ENCODE measurements at places on chromosomes 4 and X.

GRCh38 chr4:45897946-45898585 is 225.8 kb downstream of the GABRG1 start:
- DNase-seq, result no peak

- DNase-seq, result no peak
Measured at GRCh38 chr4:74431113-74431826, 13.7 kb upstream of the AREG start.

DNA sequence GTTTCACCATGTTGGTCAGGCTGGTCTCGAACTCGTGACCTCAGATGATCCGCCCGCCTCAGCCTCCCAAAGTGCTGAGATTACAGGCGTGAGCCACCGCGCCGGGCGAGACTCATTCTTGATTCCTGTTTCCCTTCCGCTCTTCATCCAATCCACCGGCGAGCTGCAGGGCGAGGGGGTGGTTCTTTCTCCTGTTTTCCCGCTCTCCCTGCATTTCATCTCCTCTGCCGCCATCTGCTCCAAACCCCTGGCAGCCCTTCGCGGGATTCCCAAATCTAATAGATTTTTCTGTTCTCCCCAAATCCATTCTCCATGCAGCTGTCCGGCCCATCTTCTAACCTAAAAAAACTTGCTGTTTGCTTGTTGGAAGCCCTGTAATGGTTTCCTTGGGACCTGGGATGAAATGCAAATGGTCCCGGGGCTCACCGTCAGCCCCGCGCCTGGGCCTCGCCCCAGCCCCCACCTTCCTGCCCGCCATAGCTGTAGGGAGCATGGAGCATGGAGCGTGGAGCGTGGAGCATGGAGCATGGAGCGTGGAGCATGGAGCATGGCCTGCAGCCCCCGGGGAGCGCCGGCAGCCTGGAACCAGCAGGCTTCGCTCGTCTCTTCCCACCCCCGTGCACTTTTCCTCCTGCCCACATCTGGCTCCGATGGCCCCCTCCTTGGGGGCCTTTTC is 1.1 kb downstream of the ZFP42 start:
- DNase-seq, result no peak

DNA sequence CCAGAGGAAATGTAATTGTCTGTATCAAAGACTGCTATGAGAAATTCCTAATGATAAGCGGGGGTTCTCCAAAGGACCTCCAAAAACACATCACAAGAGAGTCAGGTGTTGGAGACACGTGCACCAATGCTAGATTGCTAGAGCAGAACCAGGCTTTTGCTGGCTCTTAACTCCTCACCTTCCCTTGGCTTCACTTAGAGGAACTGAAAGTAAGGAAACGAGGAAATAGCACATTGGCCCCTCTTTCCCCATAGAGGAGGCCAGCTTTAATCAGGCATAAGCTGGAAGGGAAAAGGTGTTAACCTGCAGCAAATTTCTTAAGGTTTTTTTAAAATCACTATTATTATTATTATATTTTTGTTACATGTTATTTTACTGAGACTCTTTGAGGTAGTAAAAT is 13.6 kb downstream of the OTC start:
- no peak for DNase-seq

DNA sequence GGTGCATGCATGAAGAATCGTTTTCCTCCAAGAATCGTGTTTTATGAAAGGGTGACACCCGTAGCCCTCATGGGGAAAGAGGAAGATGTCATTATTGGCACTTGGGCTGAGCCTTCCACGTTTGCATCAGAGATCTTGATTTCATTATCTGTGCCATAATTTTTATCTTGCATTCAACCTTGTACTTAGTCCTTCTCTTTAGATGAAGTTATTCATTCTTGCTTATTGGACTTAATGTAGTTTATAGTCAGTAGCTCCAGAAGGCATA is 66.8 kb downstream of the GAB1 start:
- no peak for DNase-seq

GRCh38 chr4:109616243-109616642 is 56.2 kb downstream of the MCUB start:
- DNase-seq, result no peak

DNA sequence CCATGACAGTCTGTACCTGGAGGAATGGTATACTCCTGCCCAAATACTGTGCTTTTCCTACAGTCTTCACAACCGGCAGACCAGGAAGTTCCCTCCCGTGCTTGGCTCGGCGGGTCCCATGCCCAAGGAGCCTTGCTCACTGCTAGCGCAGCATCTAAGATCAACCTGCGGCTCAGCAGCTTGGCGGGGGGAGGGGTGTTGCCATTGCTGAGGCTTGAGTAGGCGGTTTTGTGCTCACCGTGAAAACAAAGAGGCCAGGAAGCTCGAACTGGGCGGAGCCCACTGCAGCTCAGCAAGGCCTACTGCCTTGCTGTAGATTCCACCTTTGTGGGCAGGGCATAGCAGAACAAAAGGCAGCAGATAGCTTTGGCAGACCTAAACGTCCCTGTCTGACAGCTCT is 152.7 kb downstream of the TEX11 start:
- no peak for DNase-seq

DNA sequence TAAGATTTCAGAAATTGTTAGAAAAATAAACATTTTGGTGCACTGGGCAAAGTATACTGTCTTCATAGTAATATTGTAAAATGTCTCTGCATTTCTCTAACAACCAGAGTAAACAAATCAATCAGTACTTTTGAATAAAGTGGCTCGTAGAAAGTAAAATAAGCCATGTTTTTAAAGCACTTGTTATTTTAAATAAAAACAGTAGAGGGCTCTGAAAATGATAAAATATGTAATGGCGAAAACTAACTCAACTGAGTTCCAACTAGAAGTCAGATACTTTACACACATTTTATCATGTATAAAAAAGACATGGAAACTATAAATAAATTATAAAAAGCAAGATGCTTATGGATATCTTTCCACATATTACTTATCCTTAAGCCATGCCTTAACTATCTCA is 1134.4 kb downstream of the PDHA2 start:
- no peak for DNase-seq
